T-cell (primary cell): ENCODE measurements at places on chromosomes 2 and 18.

- DNase-seq, result no peak
These were observed 296.7 kb downstream of the LPIN1 start for GRCh38 chr2:12043131-12043530.

GRCh38 chr2:187274146-187274545 lies 173.9 kb downstream of the CALCRL start:
- no peak for DNase-seq

- no peak for DNase-seq
These were observed 18.1 kb downstream of the TMEM185B start for GRCh38 chr2:120204945-120205670.

GRCh38 chr18:34540897-34541296 lies 169.2 kb upstream of the DTNA start:
- DNase-seq, result no peak

DNA sequence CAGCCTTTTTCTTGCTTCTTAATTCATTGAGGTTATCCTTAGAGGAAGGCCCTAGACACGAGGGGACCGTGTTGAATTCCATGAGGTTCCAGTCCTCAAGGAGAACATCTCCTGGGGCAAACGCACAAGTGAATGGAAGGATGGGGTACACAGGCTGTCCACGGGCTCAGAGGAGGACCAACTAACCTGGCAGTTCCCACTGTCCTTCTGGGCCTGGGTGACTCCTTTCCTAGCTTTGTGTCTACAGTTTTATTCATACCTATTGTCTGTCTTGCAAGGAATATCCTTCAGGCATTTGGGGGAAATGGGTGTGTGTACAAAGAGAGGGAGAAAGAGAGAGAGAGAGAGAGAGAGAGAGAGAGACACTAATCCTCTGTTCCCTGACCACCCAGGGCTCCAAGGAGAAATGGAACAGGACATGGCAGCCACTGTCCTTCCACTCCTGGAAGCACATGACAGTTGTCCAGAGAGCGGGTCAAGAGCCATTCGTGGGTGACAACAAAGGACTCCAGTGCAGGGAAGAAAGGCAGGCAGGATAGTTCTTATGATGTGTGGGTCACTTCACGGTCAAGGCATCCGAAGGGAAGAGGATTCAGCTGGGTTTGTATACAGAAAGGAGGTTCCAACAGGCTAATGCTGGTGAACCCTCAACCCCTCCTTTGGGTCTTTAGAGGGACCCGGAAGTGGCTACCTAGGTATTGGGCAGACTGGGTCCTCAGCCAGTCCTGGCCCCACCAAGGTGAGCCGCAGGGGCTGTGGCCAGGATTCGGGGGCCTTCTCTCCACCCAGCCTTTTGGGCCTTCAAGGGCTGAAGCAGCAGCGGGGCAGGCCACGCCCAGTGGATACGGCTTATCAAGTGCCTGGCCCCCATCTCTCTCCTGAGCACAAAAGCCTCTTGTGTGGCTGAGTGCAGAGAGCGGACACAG lies 150.6 kb downstream of the MYCN start:
- no peak for DNase-seq

- DNase-seq, result no peak
These were observed 37.7 kb upstream of the INHBB start for GRCh38 chr2:120308038-120308910.

DNA sequence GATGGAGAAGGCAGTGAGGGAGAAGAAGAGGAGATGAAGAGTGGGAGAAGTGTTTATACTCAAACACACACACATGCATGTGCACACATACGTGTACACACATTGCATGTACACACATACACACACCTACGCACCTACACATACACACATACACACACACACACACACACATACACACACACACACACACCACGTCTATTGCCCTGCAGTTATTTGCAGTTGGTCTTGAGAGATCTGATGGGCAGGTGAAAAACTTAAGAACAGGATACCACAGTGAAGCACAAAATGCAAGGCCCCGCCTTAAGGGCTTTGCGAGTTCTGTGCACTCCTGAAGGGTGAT lies 190.2 kb downstream of the MYCN start:
- DNase-seq, result no peak

GRCh38 chr2:133253793-133254192 lies 314.5 kb downstream of the NCKAP5 start:
- no peak for DNase-seq

DNA sequence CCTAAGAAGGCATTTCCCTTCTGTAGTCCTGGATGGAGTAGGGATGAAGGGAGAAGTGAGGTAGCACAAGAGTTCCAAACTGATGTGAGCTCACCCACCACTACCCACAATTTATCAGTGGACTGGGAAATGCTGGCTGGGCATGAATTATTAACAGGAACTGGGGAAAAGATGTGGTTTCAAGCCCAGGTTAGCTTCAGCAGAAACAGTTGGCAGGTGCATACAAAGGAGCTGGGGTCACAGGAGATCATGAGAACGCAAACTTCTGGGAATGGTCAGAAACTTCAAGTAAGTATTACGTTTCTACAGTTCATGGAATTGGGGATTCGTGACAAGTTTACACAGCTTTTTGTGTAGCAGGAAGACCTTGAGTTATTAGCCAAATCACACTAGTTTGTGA lies 5.4 kb downstream of the CCDC141 start:
- DNase-seq, result no peak

GRCh38 chr2:236946871-236947270 lies 138.8 kb upstream of the COPS8 start:
- DNase-seq, result no peak

- no peak for DNase-seq
These were observed 576.0 kb downstream of the ARHGAP15 start for GRCh38 chr2:143705108-143705707.

DNA sequence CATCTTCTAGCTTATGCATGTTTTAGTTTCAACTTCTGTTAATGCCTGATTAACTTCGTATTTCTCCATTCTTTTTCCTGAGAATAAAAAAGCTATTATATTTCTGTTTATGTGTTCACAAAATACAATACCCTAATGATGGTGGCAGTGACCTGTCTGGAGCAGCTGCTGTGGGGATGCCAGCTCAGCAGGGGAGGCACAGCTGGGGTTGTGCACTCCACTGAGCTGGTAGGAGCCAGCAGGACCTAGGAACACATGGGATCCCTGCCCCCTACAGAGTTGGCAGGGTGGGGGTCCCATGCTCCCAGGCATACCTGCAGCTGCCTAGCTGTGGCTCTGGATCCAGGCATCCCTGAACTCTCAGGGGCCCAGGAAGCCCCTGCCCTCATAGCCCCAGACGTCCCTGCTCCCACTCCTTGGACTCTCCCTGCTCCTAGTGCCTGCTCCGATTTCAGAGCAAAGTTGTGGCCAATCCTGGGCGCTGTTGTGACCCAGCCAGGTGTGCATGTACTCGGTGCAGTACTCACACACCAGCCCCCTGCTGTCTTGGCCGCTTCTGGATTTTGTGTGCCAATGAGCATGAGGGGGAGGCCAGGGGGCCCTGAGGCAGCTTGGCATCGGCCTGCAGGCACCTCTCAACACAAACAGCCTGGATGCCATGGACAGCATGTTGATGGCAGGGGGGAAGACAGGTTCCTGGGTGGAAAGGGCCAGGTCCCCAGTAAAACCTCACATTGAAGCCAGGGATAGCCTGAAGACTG lies 546.0 kb downstream of the ZNF804A start:
- DNase-seq, result no peak

GRCh38 chr18:63245600-63245999 lies 74.0 kb downstream of the BCL2 start:
- no peak for DNase-seq

- DNase-seq, result no peak
These were observed 413.0 kb downstream of the PTPRM start for GRCh38 chr18:7980136-7980535.

DNA sequence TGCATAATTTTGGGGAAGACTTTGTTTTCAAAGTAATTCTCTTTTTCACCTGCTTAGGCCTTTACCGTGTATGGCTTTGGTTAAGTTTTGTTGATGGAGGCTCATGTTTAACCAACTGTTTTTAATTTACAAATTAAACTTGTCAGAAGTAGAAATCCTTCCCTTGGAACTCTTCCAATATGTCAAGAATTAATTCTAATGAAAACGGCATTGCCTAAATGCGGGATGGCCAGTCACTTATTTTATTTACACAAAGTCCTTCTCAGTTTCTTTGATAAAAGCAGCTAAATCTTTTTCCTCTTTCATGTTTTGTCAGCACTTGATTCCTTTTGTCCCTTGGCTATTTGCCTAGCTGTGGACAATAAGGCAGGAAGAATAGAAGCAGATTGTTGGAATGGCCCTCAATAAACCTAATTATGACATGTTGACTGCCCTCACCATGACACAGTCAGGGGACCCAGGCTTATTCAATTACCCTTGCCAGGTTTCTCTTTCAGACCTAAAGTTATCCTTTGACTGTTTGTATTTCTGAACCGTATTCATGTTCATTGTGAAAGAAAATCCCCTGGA lies 26.3 kb downstream of the PAX3 start:
- no peak for DNase-seq

GRCh38 chr2:169291517-169291916 lies 70.8 kb downstream of the LRP2 start:
- no peak for DNase-seq

GRCh38 chr2:18584608-18584954 lies 4.8 kb downstream of the NT5C1B start:
- DNase-seq, result no peak

- peak; percentile 18 for DNase-seq
These were observed 1.7 kb downstream of the INPP5D start for GRCh38 chr2:233061591-233062450.

GRCh38 chr18:62990653-62991052 lies 275.3 kb downstream of the PHLPP1 start:
- no peak for DNase-seq

DNA sequence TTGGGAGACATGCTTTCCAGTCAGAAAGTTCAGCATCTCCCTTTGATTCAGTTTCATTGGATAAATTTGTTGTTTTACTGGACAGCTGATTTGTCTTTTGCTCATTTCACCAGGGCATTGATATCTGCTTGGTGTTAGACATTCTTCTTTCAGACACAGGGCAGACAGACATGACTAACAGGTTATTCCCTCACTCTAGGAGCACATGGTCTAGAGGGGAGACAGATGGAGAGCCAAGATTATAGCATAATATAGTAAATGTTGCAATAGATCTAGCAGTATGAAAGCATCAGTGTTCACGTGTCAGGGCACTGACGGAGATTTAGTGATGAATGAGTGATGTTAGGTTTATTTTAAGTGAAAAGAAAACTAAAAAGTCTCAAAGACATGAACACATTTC lies 187.0 kb upstream of the CYRIA start:
- no peak for DNase-seq

DNA sequence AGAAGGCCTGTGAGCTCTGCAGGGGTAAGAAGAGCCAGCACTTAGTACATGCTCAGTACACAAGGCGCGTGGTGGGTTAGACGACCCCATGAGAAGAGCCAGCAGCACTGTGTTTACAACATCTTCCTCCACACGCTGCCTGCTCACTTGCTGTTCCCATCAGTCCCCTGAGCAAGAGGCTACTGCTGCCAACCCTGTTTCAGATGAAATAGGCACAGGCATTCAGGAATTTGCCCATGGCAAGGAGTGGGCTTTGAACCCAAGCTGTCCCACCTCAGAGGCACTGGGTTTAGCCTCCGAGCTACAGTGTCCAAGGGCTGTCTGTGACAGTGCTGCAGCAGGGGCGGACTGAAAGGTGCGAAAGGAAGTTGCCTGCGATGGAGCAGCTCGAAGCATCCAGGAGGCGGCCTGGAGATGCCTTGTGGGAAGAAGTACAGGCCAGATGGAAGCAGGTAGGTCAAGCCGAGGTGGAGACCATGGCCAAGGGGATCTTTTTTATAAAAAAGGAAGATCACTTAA lies 121.5 kb upstream of the PXDN start:
- DNase-seq, result no peak

DNA sequence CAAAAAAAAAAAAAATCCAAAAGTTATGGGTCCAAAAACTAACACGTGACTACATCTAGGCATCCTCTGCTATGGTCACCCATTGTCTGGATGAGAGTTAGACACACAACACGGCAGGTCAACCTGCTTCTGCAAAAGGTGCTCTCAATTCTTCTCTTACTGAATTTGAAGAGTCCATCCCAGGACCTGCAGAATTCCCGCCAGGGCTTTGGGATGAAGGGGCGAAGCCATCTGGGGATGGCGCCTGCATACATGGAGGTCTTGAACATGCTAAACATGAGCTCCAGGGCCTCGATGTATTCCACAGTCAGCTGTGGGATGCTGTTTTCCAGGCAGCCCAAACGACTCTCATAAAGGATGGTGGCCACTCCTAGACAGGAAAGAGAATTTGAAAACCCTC lies 19.1 kb downstream of the CYP27C1 start:
- no peak for DNase-seq

DNA sequence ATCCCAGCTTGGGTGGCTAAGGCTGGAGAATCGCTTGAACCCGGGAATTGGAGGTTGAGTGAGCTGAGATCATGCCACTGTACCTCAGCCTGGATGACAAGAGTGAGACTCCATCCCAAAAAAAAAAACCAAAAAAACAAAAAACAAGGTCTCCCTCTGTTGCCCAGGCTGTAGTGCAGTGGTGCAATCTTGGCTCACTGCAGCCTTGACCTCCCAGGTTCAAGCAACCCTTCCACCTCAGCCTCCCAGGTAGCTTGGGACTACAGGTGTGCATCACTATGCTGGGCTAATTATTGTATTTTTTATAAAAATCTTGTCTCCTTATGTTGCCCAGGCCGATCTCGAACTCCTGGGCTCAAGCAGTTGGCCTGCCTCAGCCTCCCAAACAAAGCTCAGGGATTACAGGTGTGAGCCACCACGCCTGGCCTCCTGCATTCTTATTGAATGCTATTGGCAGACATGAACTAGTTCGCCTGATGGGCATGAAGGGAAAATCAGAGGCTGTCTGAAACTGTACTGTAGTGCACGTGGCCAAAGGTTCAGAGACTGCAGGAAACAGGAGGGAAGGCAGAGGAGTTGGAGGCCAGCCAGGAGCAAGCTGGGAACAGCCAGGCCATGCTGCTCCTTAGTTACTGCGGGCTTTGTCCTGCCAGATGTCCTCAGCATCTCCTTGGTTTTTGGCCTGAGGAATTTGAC lies 16.0 kb upstream of the ASXL2 start:
- DNase-seq, result no peak

GRCh38 chr2:238449909-238450417 lies 23.2 kb downstream of the ASB1 start:
- DNase-seq, result no peak

- DNase-seq, result no peak
These were observed 254.7 kb downstream of the HDAC4 start for GRCh38 chr2:239146011-239146641.

DNA sequence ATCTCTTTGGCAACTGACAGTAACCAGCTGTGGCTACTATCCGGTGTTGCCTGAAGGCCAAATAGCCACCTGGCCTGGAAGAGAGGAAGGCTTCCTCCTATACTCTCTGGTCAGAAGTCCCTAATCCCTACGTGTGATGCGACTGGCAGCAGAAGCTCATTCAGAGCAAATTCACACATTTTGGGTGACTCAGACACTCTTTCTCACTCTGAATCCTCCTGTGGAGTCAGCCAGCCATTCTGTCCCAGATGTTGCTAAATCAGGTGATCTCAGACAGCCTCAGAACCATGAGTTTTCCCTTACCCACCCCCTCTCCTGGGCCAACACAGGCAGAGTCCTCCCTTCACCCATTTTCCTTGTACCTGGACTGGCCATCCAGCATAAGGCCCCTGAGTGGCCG lies 34.7 kb downstream of the CFAP53 start:
- DNase-seq, result no peak
